Right ventricle myocardium inferior (tissue), 1 donor: ENCODE measurements at places on chromosomes 2 and 18. TPM values are rescaled to one million over a fixed set of nuclear protein-coding genes. Genes with fewer than 3 reads are reported as not detected.

DNA sequence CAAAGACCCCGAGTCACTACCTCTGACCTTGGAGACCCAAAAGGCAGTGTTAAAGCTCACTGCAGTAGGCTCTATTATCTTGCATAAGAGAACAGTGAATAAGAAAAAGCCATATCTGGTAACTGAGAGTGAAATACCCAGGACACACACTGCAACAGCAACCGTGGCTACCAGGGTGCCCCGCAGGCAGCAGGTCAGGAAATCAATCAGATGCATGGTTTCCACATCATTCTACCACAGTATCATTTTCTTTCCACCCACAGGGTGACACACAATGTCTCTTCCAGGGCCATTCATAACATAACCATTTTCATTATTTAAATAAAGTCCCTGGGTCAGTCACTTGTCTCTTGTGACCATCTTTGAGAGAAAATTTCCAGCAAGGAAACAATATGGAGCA, 131.3 kb downstream of the CCBE1 start:
- DNase-seq = no peak

GRCh38 chr2:199744724-199745123, 106.3 kb downstream of the FTCDNL1 start:
- no peak for DNase-seq

DNA sequence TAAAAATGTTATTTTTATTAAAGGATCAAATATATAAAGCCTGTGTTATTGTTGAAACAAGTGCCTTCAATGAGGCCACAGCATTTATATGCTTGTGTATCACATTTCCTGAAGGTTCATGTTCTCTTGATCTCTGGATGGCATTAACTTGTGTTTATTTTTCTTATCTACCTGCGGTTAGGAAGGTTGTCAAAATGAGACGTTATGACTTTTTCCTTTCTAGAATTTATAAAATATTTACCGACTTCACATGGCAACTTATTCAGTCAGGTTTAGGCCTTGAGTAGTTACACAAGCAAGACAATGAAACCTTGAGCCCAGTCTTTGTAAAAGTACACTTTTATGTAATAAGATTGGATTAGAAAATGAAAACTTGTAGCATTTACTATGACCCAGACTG, 196.4 kb upstream of the ACVR2A start:
- DNase-seq = no peak

GRCh38 chr2:240277073-240277806, 136.8 kb upstream of the OTOS start:
- DNase-seq = no peak

Gene SCN7A
- 35.4 TPM for total RNA-seq

Gene POTEJ
- total RNA-seq = not detected
